Stimulated activated CD8-positive, alpha-beta memory T cell treated with anti-CD3 and anti-CD28 coated beads, Interleukin-7, amount 100 ng/mL, for 4 hours (primary cell): ENCODE measurements at places on chromosomes 12 and 14.

GRCh38 chr12:11829764-11830194 lies 180.3 kb downstream of the ETV6 start:
- no peak for DNase-seq

GRCh38 chr12:39923364-39923763 lies 182.5 kb downstream of the SLC2A13 start:
- no peak for DNase-seq

DNA sequence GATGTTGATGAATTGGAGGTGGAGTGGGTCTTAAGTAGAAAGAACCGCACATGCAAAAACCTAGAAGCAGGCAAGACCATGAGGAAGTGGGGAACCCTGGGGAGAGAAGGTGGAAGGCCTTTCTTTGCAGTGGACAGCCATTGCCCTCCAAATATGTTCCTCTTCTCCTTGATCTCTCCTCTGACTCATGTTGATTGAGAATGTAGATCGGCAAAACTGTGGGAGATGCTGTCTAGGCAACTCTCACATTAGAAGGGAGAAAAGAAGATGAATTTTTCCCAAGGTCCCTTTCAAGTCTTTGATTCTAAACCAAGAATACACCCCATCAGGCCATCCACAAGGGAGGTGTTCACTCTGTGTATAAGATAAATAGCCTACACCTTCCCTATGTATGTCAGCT lies 257.5 kb downstream of the MSRB3 start:
- DNase-seq: no peak

DNA sequence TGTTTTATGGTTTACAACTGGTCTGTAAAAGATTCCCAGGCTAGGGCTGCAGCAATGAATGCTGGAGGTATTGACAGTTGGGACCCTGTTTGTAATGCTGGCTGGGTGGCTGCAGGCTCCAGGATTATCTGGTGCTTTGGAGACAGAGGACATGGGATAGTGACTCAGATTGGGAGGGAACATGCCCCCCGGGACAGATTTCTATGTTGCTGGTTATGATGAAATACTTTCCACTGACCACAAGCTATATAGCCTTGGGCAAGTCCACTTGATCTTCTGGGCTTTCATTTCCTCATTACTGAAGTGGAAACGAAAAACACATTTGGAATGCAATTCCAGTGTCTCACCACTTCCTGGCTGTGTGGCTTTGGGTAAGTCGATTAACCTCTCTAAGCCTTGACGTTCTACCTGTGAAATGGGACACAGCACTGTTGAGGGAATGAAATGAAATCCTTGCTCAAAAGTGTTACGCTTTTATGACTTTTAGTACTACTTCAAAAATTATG lies 6.3 kb upstream of the TPCN1 start:
- DNase-seq: no peak
